ENCODE measurements at places on chromosomes 3 and 15.

DNA sequence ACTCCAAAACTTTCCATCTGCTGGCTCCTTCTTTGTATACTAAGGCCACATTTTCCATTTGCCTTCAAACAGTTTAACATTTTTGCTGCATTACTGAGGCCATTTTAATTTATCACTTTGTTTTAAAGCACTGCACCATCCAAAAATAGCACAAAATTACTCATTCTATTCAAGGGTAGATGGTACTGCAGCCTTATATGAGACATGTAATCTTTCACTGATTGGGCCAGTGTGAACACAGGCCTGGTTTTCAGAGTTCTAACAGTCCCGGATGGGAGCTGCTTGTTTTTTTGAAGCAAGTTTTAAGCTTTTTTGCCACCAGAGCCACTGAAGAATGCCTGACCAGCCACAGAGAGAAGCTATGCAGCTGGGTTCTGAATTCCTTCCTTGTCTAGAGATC is 172.3 kb upstream of the TSC22D2 start:
- no peak for DNase-seq

GRCh38 chr15:66461917-66462316 is 35.6 kb downstream of the SNAPC5 start:
- no peak for DNase-seq

- no peak for DNase-seq
Measured at GRCh38 chr3:55203546-55203945, 275.7 kb upstream of the LRTM1 start.

DNA sequence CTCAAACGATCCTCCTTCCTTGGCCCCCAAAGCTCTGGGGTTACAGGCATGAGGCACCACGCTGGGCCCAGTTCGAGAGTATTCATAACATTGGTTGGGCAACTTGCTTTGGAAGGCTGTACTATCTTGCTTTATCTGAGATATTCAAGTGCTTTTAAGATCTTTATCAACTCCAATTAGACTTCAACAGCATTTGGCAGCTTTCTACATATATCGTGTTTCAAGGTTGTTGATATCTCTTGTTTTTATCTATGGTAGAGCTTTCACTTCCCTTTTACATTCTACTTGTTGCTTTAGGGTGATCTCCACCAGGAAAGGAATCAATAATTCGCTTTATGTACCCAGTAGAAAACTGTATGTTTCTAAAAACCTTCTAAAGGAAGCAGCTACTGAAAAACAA is 395.3 kb downstream of the IL5RA start:
- no peak for DNase-seq

GRCh38 chr3:2950159-2950558 is 160.0 kb downstream of the IL5RA start:
- DNase-seq = no peak

GRCh38 chr3:125643172-125643571 is 47.9 kb upstream of the OSBPL11 start:
- DNase-seq = no peak

DNA sequence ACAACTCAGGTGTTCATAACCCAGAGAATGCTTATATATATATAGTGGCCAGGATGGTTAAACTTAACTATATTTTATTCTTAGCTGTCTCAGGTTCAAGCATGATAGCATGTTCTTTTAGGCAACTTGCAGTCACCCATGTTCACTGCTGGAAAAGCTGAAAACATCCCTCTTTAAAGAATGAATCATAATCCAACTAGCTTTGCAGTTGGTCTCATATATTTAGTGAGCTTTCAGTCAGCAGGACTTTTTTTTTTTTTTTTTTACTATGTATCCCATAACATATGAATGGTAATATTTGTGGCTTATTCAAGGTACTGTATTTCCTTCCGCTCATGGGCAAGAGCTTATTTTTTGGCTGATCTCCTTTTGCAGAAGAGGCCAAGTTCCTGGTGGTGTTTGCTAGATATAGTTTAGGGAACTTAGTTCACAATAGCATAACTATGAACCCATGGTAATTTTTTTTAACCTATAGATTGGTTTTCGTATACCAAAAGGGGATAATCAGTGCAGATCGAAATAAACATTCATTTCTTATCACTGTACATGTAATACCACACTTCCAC is 77.6 kb downstream of the CMSS1 start:
- DNase-seq = no peak

- DNase-seq = peak; percentile 20
Measured at GRCh38 chr15:59622289-59622688, 10.7 kb downstream of the GCNT3 start.

- DNase-seq = no peak
Measured at GRCh38 chr3:23041918-23042696, 161.0 kb upstream of the UBE2E2 start.

DNA sequence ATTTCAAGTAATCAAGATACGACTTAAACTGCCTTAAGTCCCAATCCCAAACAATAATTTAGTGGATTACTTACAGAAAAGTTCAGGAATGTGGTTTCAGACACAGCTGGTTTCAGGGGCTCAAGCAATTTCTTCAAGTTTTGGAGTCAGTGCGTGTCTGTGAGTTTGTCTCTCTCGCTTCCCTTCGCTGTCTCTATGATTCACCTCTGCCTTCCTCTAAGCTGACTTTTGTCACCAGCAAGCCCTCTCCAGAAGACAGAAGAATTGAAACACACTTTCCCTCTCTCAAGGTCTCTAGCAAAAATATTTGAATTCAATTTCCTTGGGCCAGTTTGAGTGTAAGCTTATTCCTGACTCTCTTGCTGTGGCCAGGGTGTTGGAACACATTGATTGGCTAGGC is 392.4 kb downstream of the EDEM1 start:
- DNase-seq = no peak

GRCh38 chr3:53501178-53501577 is 6.8 kb downstream of the CACNA1D start:
- no peak for DNase-seq

- no peak for DNase-seq
Measured at GRCh38 chr3:195697582-195698324, 23.0 kb upstream of the MUC20 start.
